ENCODE measurements at places on chromosomes 7 and 10.
A peak's percentile ranks its signal among the peaks of the same experiment; 100 is the strongest.

DNA sequence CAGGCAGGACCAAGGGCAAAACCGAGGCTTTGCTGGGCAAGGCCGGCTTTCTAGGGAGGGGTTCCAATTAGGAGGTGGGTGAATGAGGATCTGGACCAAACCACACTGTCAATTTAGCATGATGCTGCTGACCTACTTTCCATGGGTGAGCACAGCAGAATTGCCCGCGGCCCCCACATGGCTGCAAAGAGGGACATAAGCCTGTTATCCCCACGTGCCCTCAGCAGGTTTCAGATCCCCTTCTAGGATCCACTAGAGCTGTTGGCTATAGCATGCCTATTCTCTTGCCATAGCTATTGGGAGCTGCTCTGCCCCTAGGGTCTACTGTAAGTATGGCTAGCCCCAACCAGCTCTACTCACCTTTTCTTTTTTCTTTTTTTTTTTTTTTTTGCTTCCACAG lies 102.8 kb downstream of the COL13A1 start:
- no peak for DNase-seq

DNA sequence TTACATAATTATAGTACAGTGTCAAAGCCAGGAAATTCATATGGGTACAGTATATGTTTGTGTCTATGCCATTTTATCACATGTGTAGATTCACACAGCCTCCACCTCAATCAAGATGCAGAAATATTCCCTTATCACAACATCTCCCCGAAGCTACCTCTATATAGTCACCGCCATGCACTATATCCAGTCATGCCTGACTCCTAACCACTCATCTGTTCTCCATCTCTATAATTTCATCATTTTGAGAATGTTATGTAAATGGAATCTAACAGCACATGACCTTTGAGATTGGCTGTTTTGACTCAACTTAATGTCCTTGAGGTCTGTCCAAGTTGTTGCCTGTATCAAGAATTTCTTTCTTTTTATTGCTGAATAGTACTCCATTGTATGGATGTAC lies 22.3 kb upstream of the SLC25A13 start:
- DNase-seq: no peak

GRCh38 chr7:155807065-155807671 lies 5.1 kb downstream of the SHH start:
- no peak for DNase-seq

DNA sequence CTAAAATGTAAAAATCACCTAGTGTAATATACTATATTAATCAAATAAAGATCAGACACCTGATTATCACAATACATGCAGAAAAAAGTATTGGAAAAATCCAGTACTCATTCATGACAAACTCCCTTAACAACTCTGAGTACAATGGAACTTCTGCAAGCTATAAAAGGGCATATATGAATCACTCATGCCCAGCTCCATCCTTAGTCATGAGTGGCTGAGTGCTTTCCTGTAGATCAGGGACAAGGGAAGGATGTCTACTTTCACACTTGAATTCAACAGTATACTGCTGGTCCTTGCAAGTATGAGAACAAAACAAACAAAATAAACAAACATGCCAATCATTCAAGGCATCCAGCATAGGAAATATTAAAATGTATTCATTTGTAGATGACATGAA lies 116.5 kb downstream of the ADARB2 start:
- no peak for DNase-seq

- no peak for DNase-seq
Observed at GRCh38 chr7:150356265-150356897, 12.2 kb upstream of the REPIN1 start.

DNA sequence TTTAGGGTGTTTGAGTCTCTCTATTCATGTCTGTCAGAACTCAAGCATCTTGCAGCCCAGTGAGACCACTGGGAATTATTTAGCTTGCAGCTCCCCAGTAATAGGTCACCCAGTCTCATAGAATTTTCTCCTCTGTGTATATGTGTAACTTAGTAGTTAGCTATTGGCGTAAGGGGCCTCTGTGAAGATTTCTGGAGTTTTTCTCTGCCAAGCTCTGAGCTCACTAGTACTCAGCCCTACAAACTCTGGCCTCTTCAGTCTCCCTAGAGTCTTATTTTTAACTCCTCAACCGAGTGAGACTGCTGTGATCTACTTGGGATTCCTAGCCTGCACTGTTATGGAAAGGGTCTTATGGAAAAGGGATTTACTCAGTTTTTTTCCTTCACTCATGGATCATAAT lies 90.2 kb downstream of the PPP1R9A start:
- DNase-seq: peak; percentile 72

DNA sequence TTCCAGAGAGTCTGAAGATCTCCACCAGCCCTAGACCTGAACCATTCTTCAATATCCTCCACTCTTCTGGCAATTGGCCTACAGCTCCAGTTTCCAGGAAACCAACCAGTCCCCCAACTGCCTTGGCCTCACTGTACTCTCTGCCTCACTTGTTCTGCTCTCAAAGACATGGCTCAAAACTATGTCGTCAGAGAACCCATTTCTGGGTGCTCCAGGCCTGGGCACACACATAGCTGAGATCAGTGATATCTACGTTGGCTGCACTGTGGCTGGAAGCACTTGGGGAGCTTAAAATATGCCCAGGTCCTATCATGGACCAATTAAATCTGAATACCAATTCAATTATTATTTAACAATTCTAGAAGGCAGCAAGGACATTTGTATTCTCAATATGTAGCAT lies 93.1 kb downstream of the COBL start:
- DNase-seq: no peak

DNA sequence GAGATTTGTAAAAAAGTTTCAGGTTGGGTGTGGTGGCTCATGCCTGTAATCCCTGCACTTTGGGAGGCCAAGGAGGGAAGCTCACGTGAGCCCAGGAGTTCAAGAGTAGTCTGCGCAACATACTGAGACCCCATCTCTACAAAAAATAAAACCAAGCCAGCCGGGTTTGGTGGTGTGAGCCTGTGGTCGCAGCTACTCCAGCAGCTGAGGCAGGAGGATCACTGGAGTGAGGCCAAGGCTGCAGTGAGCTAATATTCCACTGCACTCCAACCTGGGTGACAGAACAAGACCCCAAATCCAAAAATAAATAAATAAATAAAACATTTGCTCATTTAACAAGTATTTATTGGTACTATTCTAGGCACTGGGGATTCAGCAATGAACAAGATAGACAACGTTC lies 1.5 kb upstream of the CHCHD1 start:
- no peak for DNase-seq

- DNase-seq: no peak
Observed at GRCh38 chr10:73814896-73815718, 3.7 kb upstream of the NDST2 start.

- DNase-seq: no peak
Observed at GRCh38 chr7:106282390-106282789, 2.4 kb downstream of the NAMPT start.

GRCh38 chr7:157693521-157694375 lies 356.9 kb downstream of the DNAJB6 start:
- DNase-seq: no peak

DNA sequence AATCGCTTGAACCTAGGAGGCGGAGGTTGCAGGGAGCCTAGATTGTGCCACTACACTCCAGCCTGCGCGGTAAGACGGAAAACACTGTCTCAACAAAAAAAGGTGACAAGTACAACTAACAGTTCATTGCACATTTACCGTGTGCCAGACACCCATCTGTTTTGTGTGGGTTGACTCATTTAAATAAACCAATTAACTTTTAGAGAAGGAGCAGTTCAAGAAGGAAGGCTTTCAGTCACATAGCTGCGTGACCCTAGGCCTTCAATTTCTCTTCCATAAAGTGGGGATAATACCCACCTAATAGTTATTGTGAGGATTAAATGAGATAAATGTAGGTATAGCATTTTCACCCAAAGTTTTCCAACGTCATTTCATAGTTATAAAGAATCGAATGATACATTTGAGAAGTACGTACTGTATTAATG lies 52.3 kb upstream of the KDM7A start:
- no peak for DNase-seq

- DNase-seq: no peak
Observed at GRCh38 chr10:58641708-58642107, 129.0 kb downstream of the BICC1 start.

DNA sequence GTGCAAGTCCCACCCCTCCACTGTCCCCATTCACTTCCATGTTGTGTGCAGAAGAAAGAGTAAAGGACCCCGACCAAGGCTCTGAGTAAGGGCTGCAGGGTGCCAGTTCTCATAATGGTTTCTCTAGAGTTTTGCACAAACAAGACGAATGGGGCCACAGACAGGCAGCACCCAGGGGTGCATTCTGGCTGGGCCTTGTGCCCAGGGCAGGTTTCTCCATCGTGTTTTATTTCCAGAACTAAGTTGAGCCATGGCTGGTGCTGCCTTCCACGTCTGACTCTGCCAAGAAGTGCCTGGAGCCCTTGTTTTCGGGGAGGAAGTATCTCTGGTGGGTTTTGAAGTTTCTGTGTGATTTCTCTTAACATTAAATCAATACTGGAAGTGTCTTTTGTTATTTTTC lies 95.0 kb upstream of the SDK1 start:
- DNase-seq: no peak

DNA sequence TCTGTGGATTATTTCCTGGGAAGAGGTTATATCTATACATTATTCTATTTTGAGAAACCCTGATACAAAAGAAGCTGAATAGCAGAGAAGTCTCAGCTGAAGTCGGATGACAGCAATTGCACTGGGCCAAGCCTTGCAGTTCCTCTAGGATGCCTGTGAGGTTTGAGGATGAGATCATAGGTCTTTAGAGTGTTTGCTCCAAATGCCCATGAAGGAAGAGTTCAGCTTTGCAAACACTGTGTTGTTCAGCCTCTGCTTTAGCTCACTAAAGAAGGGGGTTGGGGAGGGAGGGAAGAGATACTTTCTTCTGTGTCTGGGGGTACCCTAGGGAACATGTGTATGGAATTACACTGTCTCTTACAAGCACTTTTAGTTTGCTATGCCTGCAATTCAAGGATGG lies 282.5 kb upstream of the NRP1 start:
- peak; percentile 89 for DNase-seq

DNA sequence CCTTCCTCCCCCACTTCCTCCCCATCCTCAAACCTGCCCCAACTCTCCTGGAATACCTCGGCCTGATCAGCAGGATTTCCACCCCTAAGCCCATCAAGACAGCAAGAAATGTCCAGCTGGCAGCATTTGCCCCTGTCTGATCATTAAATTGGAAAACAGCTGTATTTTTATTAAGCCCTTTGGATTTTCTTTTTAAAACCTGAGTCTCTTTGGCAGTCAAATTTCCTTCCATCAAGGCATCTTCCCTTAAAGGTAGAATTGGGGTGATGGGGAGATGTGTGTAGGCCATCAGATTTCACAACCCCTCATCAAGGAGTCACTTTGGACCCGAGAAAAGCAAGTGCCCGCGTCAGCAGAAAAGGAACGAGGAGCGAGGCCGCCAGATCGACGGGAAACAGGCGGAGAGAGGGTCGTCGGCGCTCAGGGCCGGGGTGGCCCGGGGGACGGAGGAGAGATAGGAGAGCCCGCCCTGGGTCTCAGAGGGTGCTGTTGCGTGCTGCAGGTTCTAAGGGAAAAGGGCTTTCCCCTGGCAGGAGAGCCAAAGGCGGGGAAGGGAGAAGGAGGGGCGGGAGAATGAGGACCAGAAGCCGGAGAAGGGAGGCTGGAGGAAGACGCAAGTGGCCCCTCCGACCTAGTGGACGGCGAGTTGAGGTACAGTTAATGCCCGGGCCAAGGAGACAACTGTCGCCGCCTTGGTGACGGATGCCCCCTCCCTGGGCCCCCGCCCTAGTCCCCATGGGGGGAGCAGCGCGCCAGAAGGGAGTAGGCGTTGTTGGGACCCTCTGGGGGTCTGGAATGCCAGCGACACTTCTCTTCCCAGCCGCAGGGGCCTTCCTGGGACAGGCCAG lies 11.5 kb upstream of the GATA3 start:
- no peak for DNase-seq

DNA sequence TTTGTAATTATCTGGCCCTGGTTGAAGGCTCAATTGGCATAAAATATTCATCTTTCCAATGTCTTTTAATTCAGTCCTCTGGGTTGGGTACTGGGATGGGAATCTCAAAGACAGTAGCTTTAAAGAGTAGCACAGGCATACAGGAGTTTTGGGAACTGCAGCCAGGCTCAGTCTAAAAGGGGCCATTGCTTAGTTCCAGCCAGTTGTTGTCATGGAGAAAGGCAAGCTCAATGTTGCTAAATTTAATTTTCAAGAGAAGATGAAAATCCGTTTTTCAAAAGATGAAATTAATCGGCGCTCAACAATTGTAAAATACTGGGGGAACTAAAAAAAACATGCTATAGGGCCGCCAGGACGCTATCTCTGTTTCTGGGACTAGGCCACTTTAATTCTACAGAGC lies 375.1 kb downstream of the PHTF2 start:
- no peak for DNase-seq

GRCh38 chr7:133155146-133155545 lies 73.3 kb upstream of the CHCHD3 start:
- no peak for DNase-seq

GRCh38 chr10:102540023-102540422 lies 36.3 kb downstream of the SUFU start:
- no peak for DNase-seq

DNA sequence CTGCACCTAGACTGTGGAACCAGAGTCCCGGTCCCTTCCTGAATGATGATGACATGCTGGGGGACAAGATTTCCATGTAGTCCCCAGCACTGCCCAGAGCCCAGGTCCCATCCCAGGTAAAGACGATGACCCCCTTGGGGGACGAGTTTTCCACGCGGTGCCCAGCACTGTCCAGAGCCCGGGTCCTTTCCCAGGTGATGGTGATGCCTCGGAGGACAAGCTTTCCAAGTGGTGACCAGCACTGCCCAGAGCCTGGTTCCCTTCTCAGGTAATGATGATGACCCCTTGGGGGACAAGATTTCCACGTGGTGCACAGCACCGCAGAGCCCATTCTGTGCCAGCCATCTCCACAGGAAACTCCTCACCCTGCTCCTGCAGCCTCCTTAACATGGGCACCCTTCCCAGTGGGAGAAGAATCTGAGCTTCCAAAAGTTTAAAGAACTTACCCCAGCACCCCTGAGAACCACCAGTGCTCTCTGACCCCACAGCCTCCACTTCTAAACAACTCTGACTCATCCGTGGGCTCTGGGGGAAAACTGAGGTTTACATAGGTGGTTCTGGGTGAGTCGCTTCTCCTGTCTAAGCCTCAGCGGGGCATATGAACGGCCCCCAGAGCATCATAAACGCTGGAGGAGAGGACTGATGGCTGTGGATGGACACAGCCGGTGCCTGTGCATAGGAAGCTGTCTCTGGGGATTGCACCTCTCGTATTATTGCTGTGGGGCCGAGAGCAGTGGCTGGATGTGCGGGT lies 233.2 kb downstream of the TCERG1L start:
- DNase-seq: no peak

- DNase-seq: no peak
Observed at GRCh38 chr10:9379183-9379582, 1324.7 kb downstream of the GATA3 start.

GRCh38 chr7:41892356-41893100 lies 189.6 kb upstream of the INHBA start:
- no peak for DNase-seq

GRCh38 chr10:132665946-132666704 lies 119.8 kb downstream of the NKX6-2 start:
- DNase-seq: no peak

DNA sequence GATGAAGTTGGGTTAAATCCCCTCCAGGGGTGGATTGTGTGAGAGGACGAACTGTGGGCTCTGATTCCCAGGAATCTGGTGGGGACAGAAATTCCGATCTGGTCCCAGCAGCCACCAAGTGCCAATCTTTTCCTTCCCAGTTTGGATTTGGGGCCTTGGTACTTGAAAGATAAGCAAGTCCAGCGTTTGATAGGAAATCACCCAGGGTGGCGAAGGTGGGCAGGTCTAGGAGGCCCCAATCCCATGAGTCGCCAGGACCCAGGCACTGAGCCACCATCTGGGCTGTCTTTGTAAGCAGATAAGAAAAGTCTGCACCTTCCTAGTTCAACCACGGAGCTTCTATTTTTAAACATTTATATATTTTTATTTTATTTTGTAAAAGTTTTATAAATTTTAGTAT lies 122.6 kb upstream of the LSM8 start:
- no peak for DNase-seq
